ENCODE measurements at places on chromosomes 16 and 17. TPM values are rescaled to one million over a fixed set of nuclear protein-coding genes. Genes with fewer than 3 reads are reported as not detected.

DNA sequence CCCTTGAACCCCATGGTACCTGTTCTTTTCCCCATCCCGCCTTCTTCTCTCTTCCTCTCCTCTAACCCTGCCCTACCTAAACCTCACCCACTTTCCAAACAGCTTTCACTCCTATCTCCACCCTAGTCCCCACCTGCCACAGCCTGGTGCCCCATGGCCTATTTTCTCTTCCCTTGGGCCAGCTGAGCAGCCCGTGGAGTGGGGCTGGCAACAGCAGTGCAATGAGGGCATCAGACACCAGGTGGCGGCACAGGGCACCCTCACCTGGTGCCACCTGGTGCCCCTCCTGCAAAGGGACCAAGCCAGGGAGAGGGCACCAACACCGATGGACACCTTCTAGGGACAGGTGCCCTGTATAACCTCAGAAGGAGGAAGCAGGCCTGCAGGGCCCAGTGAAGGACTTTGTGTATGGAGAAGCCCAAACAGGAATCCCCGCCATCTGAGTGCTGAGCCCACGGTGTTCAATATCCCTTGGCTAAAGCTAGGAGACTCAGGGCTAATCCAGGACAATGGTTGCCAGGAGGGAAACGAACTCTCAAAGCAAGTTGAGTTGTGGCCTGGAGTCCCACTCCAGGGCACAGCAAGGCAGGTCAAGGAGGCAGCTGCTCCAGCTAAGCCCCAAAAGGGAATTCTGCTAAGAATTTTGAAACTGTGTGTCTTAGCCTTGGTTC, 4.0 kb upstream of the ABCC3 start:
- H3K36me3 ChIP-seq = no peaks in the 10 kb centered on the region
- no peak for DNase-seq
- no peaks in the 10 kb centered on the region for H3K27me3 ChIP-seq
- no peak overlapping the region for H3K27ac ChIP-seq

- no peak for DNase-seq
- H3K27me3 ChIP-seq = no peaks in the 10 kb centered on the region
- no peak overlapping the region for H3K4me3 ChIP-seq
- H3K36me3 ChIP-seq = no peaks in the 10 kb centered on the region
Observed at GRCh38 chr17:81417879-81418709, 22.8 kb downstream of the BAHCC1 start.

DNA sequence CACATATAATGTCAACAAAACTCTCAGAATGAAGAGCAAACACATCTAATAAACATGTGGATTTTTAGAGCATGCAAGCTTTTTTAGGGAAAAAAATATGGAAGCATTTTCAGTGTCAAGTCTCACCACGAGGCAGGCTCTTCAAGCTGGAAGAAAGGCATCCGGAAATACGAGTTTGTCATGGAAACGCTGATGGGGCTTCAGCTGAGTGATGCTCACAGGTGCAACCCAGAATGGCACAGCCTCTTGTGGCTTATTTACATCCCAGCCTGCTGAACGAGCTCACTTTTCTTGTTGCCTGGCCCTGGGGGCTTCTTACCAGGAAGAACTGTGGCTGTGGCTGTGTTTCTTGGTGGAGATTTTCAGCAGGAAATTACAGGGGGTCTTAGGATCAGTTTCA, 24.1 kb upstream of the DYNLL2 start:
- no peak overlapping the region for H3K4me3 ChIP-seq
- DNase-seq = peak; percentile 45
- no peak overlapping the region for H3K27ac ChIP-seq
- no peaks in the 10 kb centered on the region for H3K36me3 ChIP-seq
- H3K27me3 ChIP-seq = no peaks in the 10 kb centered on the region
- peaks cover 4% of the 10 kb centered on the region for H3K4me1 ChIP-seq

DNA sequence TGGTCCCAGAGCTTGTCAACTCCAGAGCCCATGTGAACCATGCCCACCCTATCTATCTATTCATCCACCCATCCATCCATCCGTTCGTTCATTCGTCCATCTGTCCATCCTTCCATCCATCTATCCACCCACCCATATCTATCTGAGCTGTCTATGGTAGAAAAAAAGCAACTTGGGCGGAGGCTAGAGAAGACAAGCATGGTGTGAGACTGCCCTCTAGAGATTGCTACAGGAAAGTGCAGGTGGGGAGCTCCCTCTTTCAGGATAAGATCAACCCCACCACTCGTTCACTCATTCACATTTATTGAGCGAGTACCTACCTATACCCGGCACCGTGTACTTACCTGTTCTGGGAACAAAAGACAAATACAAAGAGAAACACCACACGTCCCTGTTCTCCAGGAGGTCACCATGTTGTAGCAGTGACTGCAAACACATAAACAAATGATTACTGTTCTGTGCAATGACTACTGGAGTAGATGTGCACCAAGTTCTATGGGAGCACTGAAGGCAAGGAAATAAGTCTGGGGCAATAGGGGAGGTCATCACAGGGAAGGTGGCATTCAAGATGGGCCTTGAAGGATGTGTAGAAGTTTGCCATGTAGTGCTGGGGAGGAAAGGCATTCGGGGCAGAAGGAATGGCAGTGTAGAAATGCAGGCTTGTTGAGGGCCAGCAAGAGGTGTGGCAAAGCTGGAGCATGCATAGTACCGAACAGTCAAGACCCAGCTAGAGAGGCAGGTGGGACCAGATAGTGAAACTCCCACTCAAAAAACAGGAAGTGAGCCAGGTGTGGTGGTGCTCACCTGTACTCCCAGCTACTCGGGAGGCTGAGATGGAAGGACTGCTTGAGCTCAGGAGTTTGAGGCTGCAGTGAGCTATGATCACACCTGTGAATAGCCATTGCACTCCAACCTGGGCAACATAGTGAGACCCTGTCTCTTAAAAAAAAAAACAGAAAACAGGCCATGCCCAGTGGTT, 13.4 kb upstream of the ATP5MC1 start:
- DNase-seq = peak; percentile 76
- no peak overlapping the region for H3K4me3 ChIP-seq
- no peaks in the 10 kb centered on the region for H3K4me1 ChIP-seq
- no peaks in the 10 kb centered on the region for H3K36me3 ChIP-seq
- no peaks in the 10 kb centered on the region for H3K27me3 ChIP-seq

DNA sequence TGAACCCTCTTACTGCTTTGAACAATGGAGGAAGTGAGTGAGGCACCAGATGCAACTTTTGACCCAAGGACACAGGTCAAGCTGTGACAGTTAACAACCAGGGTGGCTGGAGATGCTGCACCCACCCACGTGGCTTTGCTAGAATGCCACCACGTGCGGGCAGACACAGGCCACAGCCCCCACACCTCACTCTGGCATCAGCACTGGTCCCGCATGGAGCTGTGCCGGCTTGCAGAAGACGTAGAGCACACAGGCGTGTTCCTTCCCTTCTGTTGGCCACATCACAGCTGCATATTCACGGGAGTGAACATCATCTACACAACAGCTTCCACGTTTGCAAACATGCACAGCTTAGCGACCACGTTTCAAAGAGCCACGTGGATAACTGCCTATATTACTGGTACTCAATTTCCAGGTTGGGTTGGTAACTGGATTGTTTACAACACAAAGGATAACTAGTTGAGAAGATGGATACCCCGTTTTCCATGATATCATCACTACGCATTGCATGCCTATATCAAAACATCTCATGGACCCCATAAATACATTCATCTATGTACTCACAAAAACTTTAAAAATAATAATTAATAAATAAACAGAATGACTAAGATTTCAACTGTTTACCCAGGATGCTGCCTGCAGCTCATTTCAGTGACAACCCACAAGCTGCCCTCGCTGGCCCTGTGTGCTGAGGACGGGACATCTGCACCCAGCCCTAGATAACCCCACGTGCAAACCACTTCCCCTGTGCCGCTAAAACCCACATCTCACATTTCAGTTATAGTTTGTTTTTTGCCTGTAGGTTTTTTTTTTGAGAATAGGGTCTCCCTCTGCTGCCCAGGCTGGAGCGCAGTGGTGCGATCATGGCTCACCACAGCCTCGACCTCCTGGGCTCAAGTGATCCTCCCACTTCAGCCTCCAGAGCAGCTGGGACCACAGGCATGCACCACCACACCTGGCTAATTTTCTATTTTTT, 132.0 kb downstream of the ANKRD11 start:
- no peak for DNase-seq
- H3K36me3 ChIP-seq = no peaks in the 10 kb centered on the region
- H3K4me1 ChIP-seq = peaks cover 18% of the 10 kb centered on the region
- no peak overlapping the region for H3K4me3 ChIP-seq
- no peak overlapping the region for H3K27ac ChIP-seq

GRCh38 chr16:6835941-6836340, 496.7 kb upstream of the RBFOX1 start:
- H3K4me1 ChIP-seq = no peaks in the 10 kb centered on the region
- no peak overlapping the region for H3K27ac ChIP-seq
- no peaks in the 10 kb centered on the region for H3K36me3 ChIP-seq
- no peak for DNase-seq
- no peaks in the 10 kb centered on the region for H3K27me3 ChIP-seq

DNA sequence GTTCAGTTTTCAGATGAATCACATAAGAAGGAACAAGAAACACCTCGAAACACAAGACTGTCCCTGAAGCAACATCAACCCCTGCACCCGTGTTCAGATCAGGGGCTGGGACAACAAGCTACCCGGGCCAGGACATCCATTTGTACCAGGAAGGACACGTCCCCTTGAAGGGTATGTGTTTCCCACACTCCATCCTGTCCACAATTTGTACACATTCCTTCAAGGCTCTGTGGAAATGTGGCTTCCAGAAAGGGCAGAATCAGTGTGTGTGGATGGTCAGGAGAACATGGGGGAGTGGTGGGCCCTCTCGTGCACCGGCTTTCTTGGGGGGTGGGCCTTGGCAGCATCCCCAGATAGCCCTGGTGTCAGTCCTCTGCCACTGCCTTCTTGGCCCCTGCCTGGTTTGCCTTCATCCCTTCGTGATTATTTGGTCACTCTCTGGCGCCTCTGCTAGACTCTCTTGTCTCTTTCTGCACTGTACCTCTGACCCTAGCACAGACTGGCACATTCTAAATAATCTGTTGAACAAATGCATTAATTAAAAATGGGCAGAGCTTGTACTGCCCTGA, 10.3 kb downstream of the KIFC3 start:
- no peak overlapping the region for H3K4me3 ChIP-seq
- no peak overlapping the region for H3K27ac ChIP-seq
- H3K27me3 ChIP-seq = no peaks in the 10 kb centered on the region
- no peak for DNase-seq

GRCh38 chr16:72974142-72974769, 73.7 kb downstream of the ZFHX3 start:
- H3K4me3 ChIP-seq = no peak overlapping the region
- no peaks in the 10 kb centered on the region for H3K36me3 ChIP-seq
- peak; percentile 77 for DNase-seq
- no peak overlapping the region for H3K27ac ChIP-seq

DNA sequence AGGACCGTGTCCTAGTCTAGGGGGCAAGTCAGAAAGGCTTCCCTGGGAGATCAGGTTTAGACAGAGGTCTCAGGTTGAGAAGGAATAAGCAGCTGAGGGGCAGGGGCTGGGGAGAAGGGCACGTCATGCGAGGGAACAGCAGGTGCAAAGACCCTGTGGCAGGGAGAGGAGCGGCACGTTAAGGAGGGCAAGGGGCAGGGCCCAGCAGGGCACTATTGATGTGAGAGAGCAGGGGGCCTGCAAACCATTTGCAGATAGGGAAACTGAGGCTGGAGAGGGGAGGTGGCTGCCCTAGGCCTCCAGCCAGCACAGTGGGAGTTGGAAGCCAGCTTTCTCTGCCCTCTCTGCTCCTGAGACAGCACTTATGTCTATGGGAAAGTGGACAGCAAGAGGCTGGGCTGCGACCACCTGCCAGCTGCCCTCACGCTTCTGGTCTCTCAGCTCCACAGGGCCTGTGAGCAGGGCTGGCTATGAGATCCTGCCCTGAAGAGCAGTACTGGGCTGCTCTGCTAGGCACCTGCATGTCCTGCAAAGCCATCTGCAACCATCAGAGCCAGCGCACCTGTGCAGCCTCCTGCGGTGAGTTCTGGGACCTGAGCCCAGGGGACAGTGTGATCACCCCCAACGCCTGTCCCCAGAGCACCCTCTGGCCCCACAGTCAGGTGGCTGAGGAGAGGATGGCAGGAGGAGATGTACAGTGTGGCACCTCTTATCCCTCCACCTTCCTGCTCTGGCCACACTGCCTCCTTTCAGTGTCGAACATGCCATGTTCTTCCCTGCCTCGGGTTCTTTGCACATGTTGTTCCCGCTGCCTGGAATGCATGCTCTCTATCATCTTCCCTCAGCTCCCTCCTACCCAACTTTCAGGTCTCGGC, 61.5 kb downstream of the USP22 start:
- H3K27me3 ChIP-seq = no peaks in the 10 kb centered on the region
- no peaks in the 10 kb centered on the region for H3K4me1 ChIP-seq

GRCh38 chr16:17233318-17234002, 237.3 kb downstream of the XYLT1 start:
- DNase-seq = no peak
- H3K4me1 ChIP-seq = no peaks in the 10 kb centered on the region
- H3K27me3 ChIP-seq = no peaks in the 10 kb centered on the region
- no peak overlapping the region for H3K27ac ChIP-seq
- no peaks in the 10 kb centered on the region for H3K36me3 ChIP-seq

GRCh38 chr17:74972973-74973328, 392 bp upstream of the HID1 start:
- peaks cover 15% of the 10 kb centered on the region for H3K27me3 ChIP-seq
- peak overlapping the region; percentile 32 for H3K4me3 ChIP-seq
- H3K36me3 ChIP-seq = no peaks in the 10 kb centered on the region
- H3K27ac ChIP-seq = no peak overlapping the region

DNA sequence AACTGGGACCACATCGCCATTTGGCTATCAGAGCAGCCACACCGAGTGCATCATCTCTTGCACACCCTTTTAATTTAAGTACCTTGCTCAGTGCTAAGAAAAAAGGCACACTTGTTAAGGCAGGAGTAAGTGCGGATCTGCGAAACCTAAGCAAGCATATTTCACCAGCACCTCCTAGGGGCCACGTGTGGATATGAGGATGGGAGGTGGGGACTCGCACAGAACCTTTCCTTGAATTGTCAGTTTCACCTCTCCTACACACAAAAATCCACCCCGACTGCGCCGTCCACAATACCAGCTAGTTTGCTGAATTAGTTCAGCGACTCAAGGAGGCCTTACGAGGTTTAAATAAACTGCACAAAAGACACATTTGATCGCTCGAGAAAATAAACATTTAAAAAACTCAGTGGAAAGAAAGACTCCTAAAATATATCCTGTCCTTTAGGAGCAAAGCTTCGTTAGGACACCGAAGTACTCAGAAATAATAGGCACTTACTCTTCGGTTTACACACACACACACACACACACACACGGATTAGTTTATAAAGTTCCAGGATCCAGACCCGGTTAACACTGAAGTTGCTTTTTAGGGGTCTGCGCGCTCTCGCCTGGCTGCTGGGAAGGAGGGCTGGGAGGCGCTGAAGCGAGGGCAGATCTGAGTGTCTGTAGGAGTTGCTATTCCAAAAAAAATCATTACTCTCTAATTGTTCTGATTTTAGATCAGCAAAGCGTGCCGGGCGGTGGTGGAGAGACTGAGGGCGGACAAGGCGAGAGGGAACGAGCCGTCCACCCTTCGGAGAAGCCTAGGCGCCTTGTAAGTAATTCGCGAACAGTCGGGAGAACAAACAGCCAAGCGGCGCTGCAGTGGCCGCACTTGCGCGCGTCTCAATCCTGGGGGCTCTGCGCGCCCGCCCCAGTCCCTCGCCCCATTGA, 1.0 kb upstream of the KCNJ2 start:
- peak overlapping the region; percentile 93 for H3K27ac ChIP-seq
- H3K27me3 ChIP-seq = peaks cover 16% of the 10 kb centered on the region
- peak; percentile 83 for DNase-seq
- peaks cover 19% of the 10 kb centered on the region for H3K4me1 ChIP-seq
- H3K4me3 ChIP-seq = peak overlapping the region; percentile 59

The PYDC1 gene
- not detected for polyA plus RNA-seq

The EARS2 gene
- 19.3 TPM for polyA plus RNA-seq

The ZSCAN10 gene
- polyA plus RNA-seq = not detected

The CORO6 gene
- polyA plus RNA-seq = 14.4 TPM

The DUXB gene
- not detected for polyA plus RNA-seq

The MYCBPAP gene
- 0.90 TPM for polyA plus RNA-seq

The KRTAP2-3 gene
- polyA plus RNA-seq = not detected
